ENCODE measurements at places on chromosomes 7 and 10.

- no peak overlapping the region for H3K4me3 ChIP-seq
- peaks cover 45% of the 10 kb centered on the region for H3K4me1 ChIP-seq
- peaks cover 21% of the 10 kb centered on the region for H3K36me3 ChIP-seq
- H3K27ac ChIP-seq, result peak overlapping the region; percentile 8
- H3K27me3 ChIP-seq, result no peaks in the 10 kb centered on the region
- DNase-seq, result no peak
Observed at GRCh38 chr10:94626476-94626875, 57.1 kb upstream of the CYP2C18 start.

DNA sequence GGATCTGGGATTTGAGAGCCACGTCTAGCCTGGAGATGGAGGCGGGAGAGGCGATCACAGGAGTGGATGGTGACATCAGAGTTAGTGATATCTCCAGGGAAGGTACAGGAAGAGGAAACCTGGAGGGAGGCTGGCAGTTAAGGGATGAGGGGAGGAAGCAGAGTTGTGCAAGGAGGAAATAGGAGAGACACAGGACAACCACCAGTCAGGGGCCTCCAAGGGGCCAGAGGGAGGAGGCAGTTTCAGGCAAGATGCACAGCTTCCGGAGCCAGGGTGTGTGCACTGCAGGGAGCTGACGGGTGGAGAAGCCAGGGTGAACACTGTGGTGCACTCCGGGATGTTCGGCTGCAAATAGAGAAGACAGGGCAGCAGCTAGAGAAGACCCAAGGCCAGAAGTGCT is 141.2 kb downstream of the GLI3 start:
- DNase-seq, result no peak
- peaks cover 20% of the 10 kb centered on the region for H3K36me3 ChIP-seq
- peaks cover 72% of the 10 kb centered on the region for H3K27me3 ChIP-seq
- H3K4me1 ChIP-seq, result peaks cover 58% of the 10 kb centered on the region
- H3K27ac ChIP-seq, result no peak overlapping the region
- H3K4me3 ChIP-seq, result no peak overlapping the region

DNA sequence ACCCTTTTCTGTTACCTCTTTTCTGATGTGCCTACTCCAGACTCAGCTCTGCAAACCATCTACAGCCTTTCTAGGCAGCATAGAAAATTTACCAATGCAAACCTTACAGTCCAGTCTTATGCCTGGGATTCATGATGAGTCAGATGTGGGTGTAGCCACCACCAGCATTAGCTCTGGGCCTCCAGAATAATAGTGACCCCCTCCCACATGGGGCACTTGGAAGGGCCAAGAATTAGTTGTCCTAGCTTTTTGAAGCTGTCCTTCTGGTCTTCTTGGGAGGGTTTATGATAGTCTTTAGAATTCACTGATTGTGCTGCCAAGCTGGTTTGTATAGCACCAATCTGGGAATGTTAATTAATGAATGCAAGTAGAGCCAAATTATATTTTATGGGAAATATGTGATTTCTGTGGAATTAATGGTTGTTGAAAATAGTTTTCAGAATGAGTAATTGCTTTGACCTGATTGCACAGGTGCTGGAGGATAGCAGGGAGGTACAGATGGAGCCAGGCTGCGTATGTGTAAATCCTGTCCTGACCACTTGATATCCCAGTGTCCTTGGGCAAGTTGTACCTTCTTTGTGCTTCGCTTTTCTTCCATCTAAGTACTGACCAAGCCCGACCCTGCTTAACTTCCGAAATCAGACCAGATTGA is 94.8 kb downstream of the CPED1 start:
- H3K27me3 ChIP-seq, result no peaks in the 10 kb centered on the region
- H3K36me3 ChIP-seq, result no peaks in the 10 kb centered on the region
- no peak overlapping the region for H3K4me3 ChIP-seq
- no peak for DNase-seq
- no peak overlapping the region for H3K27ac ChIP-seq

DNA sequence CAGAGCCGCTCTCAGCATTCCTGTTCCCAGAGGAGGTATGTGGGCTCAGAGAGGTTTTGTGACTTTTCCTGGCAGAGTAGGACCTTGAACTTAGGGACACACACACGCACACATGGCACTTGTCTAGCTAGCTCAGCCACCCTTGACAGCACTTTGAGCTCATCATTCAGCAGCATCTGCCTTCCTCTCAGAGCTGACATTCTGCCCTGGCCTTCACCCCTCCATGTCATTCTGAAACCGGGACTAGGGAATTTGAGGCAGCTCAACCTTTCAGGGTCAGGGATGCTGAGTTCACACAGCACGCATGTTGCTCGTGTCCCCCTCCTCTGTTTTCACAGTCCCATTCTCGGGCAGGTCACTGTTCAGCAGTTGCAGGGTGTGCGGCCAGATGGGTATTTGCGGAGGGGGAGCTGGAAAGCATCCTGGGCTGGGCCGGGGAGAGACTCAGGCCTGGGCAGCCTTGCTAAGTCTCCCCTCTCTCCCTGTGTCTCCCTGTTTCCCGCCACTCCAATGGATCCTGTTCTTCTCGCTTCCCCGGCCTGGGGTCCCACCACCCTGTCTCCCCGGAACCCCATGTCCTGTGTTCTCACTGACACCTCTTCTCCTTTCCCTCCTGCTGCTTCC is 78.0 kb downstream of the COL13A1 start:
- peaks cover 60% of the 10 kb centered on the region for H3K4me1 ChIP-seq
- H3K27me3 ChIP-seq, result peaks cover 2% of the 10 kb centered on the region
- H3K27ac ChIP-seq, result no peak overlapping the region
- H3K4me3 ChIP-seq, result no peak overlapping the region

DNA sequence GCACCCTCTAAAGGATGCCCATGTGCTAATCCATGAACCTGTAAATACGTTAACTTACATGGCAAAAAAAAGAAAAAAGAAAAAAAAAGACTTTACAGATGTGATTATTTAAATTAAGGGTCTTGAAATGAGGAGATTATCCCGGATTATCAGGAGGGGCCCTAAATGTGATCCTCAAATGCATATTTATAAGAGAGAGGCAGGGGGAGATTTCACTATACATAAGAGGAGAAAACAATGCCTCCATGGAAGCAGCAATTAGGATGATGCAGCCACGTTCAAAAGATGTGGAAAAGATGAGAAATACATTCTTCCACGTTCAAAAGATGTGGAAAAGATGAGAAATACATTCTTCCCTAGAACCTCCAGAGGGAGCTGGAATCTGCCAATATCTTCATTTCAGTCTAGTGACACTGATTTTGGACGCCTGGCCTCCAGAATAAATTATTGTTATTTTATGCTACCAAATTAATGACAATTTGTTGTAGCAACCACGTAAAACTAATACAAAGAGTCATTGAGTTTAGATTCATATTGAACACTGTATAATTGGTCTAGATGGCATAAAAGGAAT is 328.4 kb upstream of the GNAI1 start:
- no peak overlapping the region for H3K4me3 ChIP-seq
- no peaks in the 10 kb centered on the region for H3K27me3 ChIP-seq
- H3K27ac ChIP-seq, result no peak overlapping the region
- no peak for DNase-seq
- H3K36me3 ChIP-seq, result peaks cover 3% of the 10 kb centered on the region

DNA sequence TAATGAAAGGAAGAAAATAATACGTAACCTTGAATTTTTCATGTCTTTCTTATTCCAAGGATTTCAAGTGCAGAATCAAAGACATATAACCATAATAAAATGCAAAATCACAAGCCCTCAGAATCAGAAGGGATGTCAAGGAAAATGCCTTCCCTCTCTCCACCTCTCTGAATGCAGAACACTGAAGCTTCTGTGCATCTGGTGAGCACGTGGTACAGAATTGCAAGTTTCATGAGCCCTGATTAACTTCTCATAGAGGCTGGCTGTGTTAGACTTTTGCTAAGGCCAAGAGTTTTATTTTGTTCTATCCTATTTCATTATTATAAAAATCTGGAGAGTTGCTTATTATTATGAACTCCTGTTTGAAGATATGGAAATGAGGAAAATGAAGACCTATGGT is 533.7 kb upstream of the POM121L12 start:
- no peaks in the 10 kb centered on the region for H3K36me3 ChIP-seq
- no peak overlapping the region for H3K27ac ChIP-seq
- H3K4me1 ChIP-seq, result peaks cover 5% of the 10 kb centered on the region
- H3K27me3 ChIP-seq, result no peaks in the 10 kb centered on the region
- DNase-seq, result no peak
